ENCODE measurements at places on chromosomes 6 and 20.

- no peak for DNase-seq
Measured at GRCh38 chr20:33944914-33945313, 48.8 kb upstream of the RALY start.

DNA sequence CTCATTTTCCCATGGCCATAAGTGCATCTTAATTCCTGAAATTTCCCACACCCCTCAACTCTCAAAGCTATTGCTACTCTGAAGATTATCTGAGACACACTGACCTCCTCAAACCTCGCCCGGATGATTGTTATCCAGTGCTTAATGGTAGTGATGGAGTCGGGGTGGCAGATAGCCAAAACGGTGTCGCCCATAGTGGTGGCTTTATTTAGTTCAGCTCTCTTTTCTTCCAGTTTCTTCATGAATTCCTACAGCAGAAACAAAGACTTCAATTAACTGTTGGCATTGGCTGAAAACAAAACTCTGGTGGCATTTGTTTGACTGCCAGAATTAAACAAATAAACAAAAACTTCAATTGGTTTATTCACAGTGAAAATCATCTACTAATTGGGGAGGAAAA is 165.4 kb downstream of the DST start:
- no peak for DNase-seq

DNA sequence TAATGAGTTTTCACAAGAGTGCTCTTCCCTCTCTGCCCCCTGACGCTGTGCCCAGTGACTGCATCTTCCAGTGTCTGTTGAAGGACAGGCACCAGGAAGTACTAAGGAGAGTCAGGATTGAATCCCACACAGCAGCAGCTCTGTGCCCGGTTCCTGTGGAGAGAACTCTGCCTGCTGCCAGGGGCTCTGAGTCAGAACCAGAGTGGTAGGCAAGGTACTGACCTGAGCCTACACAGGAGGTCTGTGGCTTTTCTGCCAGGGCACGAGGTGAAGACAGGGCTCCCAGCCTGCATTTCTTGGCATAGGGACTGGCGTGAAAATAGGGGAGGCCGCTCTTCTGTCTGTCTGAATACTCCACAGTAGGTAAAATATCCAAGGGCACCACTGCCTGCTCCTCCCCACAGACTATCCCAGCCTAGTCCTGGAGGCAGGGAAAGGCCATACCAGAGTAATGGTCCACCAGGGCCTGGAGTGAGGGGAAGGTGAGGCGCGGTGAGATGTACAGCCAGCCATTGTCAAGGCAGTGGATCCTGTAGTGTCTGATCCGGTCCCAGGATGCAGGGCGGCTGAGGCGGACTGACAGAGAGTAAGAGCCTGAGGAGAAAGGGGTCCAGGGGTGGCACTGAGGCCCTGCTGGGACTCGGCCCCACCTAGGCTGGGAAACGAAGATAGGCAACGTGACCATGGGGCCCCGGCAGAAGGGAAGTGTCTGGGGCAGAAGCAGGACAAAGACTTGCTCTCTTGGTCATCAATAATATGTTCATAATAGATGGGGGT is 9.4 kb downstream of the RAB5IF start:
- DNase-seq = no peak

GRCh38 chr6:130500693-130501092 is 134.9 kb downstream of the TMEM200A start:
- DNase-seq = no peak

- no peak for DNase-seq
Measured at GRCh38 chr20:34798871-34799270, 26.6 kb downstream of the NCOA6 start.

DNA sequence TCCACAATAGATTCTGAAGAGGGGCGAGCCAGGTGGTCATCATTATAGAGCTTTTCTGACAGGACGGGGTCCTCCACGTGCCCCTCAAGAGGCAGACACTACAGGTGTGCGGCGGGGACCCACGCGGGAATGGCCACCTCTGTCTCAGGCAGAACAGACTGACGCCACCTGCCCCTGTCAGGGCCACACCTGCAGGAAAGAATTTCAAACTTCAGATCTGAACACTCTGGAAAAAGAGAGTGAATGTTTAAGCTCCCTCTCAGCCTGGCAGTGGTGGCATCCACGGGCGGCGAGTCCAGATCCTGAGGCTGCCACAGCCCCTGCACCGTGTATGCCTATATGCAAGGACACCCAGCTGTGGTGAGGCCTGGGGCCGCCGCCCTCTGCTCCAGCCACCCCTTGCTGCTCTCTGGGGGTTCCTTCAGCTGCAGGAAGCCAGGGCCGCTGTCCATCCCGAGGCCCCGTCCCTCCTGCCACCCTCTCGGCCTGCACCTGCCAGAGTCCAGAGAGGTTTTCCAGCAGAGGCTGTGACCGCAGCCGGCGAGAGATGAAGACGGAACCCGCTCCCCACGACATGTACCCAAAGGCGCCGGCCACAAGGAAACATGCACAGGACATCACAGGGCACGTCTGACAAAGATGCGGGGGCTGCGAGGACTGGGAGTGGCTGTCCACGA is 234.9 kb downstream of the ERMARD start:
- no peak for DNase-seq

GRCh38 chr20:40851051-40851450 is 162.0 kb upstream of the MAFB start:
- no peak for DNase-seq

GRCh38 chr6:151098166-151098565 is 141.6 kb upstream of the AKAP12 start:
- DNase-seq = no peak

DNA sequence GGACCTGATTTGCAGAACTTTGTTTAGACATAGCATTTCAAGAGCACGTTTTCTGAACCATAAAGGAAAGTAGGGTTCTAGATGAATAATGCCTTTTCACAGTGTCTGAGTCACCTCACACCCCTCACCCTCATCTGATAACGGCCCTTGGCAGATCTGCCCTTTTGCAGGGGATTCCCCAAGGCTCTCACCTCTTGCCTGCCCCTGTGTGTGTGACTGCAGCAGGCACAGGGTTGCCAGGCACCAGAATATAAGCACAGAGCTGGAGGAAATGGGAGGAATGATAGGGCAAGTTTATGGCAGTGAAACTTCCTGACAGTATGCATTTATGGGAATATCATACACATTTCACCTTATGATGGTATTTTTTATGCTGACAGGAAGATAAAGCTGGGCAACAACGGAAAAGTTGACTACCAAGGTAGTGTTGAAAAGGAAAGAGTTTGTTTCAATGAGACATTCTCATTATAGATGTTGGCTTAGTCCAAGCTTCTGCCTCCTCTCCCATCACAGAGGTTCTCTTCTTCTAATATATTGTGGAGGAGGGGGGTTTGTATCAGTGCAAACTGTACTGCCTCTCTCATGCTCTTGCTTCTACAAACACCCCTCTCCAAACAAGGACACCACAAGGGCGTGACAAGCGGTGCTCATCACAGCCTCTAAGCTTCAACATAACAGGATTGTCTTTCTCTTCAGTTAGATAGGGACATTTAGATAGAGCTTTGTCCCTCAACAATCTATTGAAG is 101.5 kb upstream of the BACH2 start:
- DNase-seq = peak; percentile 69

GRCh38 chr20:32179934-32180333 is 27.6 kb downstream of the PLAGL2 start:
- DNase-seq = no peak

DNA sequence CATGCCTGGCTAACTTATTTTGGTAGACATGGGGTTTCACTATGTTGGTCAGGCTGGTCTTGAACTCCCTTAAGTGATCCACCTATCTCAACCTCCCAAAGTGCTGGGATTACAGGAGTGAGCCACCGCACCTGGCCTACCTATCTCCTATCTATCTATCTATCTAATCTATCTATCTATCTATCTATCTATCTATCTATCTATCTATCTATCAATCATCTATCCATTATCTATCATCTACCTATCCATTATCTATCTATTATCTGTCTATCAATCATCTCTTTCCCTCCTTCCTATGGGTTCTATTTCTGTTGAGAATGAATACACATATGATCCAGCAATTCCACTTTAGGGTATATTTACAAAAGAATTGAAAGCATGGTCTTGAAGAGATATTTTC is 194.2 kb upstream of the ARG1 start:
- no peak for DNase-seq

GRCh38 chr20:31687777-31688176 is 34.9 kb downstream of the BCL2L1 start:
- DNase-seq = no peak

- no peak for DNase-seq
Measured at GRCh38 chr6:158338311-158339112, 26.2 kb downstream of the TULP4 start.

GRCh38 chr6:131765081-131765803 is 42.6 kb upstream of the ENPP1 start:
- DNase-seq = peak; percentile 78

DNA sequence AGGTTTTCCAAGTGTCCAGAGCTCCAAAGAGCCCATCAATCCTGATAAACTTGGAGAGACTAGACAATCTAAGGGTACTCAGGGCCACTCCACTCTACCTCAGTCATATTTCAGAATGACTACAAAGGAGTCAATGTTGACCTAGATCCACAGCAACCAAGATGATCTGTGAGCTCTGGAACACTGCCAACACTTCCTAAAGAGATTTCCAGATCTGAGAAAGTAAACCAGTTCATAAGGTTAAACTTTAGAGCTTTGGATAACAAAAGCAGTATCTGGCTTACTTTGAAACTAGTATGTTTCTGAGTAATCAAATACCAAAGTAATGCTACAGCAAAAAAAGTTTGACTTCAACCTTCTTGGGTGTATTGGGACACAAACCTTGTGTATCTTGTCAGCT is 122.7 kb downstream of the BTBD9 start:
- DNase-seq = no peak

GRCh38 chr6:34970488-34970887 is 81.4 kb downstream of the ANKS1A start:
- no peak for DNase-seq

DNA sequence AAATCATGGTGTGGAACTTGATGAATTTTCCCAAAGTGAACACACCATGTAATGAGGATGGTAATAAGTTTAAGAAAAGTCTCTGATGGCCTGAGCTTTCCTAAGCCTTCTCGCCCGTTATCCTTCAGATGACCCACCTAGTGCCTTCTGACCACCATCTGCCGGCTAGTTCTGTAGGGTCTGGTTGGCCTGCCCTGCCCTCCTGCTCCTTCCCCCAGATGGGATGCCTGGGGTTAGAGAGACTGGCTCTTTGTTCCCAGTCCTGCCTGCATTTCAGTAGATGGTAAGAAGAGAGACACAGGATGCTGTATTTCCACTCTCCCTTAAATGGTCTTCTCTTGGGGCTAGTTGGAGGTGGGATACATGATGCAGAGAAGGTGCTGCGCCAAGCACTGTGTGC is 43.0 kb downstream of the TIAM2 start:
- no peak for DNase-seq

DNA sequence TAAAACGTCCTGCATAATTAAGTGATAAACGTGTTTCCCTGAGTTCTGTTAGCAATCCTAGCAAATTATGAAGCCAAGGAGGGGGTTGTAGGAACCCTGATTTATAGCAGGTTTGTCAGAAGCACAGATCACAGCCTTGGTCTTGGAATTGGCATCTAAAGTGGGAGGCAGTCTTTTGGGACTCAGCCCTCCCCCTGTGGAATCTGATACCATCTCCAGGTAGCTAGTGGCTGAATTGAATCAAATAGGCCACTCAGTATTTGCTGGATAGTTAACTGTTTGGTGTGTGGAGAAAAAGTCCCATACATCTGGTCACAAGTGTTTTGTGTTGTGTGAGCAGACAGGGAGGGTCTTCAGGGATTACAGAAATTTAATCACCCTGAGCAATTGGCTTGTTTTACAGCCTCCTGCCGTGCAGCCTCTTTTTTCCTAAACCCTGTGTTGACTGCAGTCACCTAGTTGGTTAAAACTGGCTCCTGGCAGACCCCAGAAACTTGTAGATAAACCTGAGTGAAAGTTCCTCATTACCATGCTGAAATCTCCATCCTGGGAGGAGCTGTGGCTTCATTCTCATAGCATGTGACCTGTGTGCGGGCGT is 19.0 kb upstream of the KIFC1 start:
- no peak for DNase-seq

GRCh38 chr6:169933251-169933821 is 181.9 kb downstream of the ERMARD start:
- DNase-seq = no peak

DNA sequence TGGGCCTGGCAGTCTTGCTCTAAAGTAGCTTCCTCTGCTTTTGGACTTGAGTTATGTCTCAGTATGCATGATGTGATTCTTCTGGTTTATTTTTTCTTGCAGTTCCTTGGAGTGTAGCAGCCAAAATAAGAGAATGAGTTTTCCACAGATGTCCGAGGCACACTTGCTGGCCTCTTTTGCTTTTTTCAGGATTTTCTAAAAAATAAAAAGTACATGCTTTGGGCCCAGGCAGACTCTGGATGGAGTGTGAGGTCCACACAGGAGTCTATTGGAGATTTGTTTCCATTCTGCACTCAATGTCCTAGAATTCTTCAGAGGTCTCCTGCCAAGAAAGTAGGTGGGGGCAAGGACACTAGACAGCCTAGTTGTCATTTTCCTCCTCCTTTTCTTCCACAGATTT is 477.6 kb downstream of the EPM2A start:
- DNase-seq = no peak

DNA sequence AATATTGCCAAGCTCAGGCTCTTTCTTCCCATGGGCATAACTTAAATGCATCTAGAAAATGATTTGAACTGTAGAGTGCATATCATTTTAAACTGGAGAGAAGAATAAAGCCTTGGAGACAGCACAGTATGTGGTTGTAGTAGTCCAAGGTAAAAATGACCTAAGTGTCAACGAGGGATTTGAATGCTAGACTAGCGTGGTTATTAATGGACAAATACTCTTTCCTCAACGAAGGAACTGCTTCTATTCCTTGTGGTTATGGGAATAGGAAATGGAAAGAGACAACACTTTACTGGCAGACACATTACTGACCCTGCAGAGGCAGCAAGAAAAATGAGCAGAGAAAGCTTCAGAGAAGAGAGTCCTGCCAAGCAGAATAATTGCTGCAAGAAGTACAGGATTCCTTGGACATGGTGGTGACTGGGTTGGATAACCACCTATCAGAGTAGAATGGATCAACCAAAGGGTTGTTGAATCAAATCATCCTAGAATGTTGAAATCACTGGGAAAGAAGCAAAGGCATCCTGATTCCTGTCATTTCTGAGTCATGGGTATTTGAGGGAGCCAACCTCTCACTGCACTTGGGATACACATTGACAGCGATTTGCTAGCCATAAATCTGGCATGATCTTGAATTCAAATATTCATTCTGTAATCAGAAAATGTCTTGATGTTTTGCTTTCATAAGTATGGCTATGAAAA is 258.1 kb upstream of the EPHA7 start:
- DNase-seq = no peak

DNA sequence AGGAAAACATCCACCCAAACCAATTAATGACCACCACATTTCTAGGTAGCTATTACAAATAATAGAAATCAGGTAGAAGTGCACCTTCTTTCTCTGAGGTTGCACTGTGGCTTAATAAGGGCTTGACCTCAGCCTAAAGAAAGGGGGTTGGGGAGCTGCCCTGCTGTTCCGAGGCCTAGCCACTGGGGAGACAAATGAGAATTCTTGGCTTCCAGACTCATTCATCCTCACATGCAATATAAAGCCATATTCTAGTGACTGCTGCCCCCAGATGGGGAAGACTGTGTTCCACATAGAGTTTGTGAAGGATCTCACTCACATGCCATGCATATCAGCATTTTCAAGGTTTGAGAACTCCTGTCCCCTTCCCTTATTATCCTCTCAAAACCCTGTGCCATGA is 22.9 kb downstream of the SAYSD1 start:
- no peak for DNase-seq

- DNase-seq = no peak
Measured at GRCh38 chr6:130934848-130935585, 107.8 kb downstream of the SMLR1 start.
